Renal cortical epithelial cell (primary cell): ENCODE measurements at places on chromosomes 5 and 9. TPM values are rescaled to one million over a fixed set of nuclear protein-coding genes. Genes with fewer than 3 reads are reported as not detected.

- no peak for DNase-seq
These were observed 4.5 kb downstream of the LMX1B start for GRCh38 chr9:126618190-126618584.

GRCh38 chr5:87307796-87308423 lies 40.2 kb downstream of the RASA1 start:
- no peak for DNase-seq

DNA sequence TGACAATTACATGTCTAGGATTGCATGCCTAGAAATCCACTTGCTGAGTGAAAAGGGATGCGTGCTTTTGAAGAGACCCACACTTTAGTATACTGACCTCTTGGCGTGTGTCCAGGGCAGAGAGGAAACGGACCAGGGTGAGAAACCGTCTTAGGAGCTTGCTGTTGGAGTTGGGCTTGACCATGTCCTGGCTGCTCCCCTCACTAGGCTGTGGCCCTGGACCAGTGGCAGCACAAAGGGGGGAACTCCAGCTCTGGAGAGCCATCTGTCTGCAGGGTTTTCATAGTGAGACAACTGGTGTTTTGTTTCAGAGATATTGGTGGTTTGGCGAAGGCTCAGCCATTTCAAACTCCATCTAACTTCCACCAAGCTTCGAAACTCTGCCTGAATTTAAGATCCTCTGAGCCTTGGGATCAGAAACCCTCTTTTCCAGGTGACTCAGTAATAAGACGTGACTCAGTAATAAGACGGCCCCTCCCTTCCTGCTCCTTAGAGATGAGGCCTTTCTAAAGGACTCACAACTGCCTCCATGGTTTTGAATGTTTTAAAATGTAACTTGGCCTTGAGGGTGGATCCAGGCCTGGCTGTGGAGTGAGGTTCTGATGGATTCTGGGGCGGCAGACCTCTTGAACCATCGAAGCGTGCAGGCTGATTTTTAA lies 165.8 kb downstream of the MELK start:
- peak; percentile 6 for DNase-seq

- DNase-seq: no peak
These were observed 13.8 kb downstream of the CLPTM1L start for GRCh38 chr5:1330847-1331831.

GRCh38 chr9:103894184-103894583 lies 199.9 kb upstream of the SMC2 start:
- DNase-seq: no peak

DNA sequence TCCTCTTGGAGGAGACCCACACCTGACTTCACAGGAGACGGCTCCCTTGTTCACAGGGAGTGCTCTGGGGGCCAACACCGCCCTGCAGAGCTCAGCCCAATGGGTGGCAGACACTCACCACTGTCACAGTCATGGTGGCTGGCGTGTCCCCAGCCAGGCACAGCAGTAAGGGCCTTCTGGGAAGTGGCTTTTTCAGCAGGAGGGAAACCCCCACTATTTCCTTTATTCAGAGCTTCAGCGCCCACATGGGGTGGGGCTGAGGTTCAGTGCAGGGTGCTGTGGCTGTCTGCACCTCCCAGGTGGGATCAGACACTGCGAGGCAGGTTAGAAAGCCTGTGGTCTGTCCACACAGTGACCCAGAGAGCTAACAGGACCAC lies 3.6 kb upstream of the SNAPC4 start:
- DNase-seq: no peak

GRCh38 chr5:126456217-126456820 lies 33.1 kb downstream of the GRAMD2B start:
- no peak for DNase-seq

GRCh38 chr5:115634343-115635132 lies 8.7 kb upstream of the TMED7 start:
- DNase-seq: peak; percentile 69

DNA sequence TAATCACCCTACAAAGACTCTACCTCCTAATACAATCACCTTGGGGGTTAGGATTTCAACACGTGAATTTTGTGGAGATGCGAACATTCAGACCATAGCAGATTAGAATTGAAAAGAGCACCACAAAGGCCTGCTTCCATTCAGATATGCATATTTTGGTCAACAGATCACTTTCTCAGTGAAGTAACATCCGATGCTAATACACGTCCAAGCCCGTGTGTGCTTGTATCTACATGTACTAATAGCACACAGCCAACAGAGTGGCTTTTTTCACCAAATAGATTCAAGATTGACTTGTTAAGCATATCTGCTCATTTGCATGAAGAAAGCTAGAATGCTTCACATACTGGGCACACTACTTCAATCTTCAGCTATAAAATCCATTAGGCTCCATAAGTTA lies 35.6 kb upstream of the SSBP2 start:
- DNase-seq: no peak

- no peak for DNase-seq
These were observed 28.1 kb downstream of the ZNF608 start for GRCh38 chr5:124718380-124718789.

GRCh38 chr5:42772265-42772993 lies 15.8 kb downstream of the CCDC152 start:
- DNase-seq: no peak

GRCh38 chr5:73908395-73908794 lies 282.4 kb downstream of the ARHGEF28 start:
- DNase-seq: no peak

DNA sequence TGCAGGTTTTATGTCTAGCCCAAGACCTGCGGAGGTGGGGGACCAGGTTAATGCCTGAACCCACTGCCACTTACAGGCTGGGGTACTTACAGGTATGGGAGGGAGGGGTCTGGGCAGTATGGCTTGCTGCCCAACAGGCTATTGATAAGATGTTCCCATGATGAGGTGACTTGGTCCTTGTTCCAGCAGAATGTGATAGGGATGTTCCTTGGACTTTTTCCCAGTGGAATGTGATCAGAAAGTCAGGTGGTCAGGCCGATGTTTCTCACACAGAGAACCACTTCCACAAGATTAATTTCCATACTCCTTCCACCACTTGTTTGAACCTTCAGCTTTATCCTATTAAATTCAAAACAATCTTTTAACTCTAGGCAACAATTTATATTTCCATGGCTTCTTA lies 27.0 kb upstream of the GPX3 start:
- no peak for DNase-seq

- no peak for DNase-seq
These were observed 21.8 kb upstream of the ANKH start for GRCh38 chr5:14893381-14893780.

Gene BARHL1
- total RNA-seq: not detected in 2 replicates

Gene ALDH1B1
- 43.2 and 162 TPM in 2 replicates for total RNA-seq

Gene FUT7
- not detected in 2 replicates for total RNA-seq

Gene PIP5K1B
- total RNA-seq: 0.15 TPM in 1 of 2 replicates, not detected in the other

Gene LAMC3
- total RNA-seq: 0.05 TPM in 1 of 2 replicates, not detected in the other

Gene FRRS1L
- total RNA-seq: 0.50 TPM in 1 of 2 replicates, not detected in the other

Gene DNM1
- total RNA-seq: 9.2 and 33.5 TPM in 2 replicates

Gene ORM2
- not detected in 2 replicates for total RNA-seq

Gene AKNA
- total RNA-seq: 7.8 and 22.0 TPM in 2 replicates

Gene TLE4
- total RNA-seq: 8.1 and 9.6 TPM in 2 replicates

Gene ZDHHC11
- total RNA-seq: under 0.01 and 2.3 TPM in 2 replicates
